ENCODE measurements at places on chromosomes 16 and 17. TPM values are rescaled to one million over a fixed set of nuclear protein-coding genes. Genes with fewer than 3 reads are reported as not detected.

- no peak overlapping the region for H3K27ac ChIP-seq
- no peak for DNase-seq
- no peaks in the 10 kb centered on the region for H3K4me1 ChIP-seq
- H3K27me3 ChIP-seq: no peaks in the 10 kb centered on the region
- no peak overlapping the region for H3K4me3 ChIP-seq
Measured at GRCh38 chr17:75494326-75494877, 20.9 kb downstream of the CASKIN2 start.

ZSCAN10 gene
- total RNA-seq: not detected

KRT27 gene
- not detected for total RNA-seq

- H3K36me3 ChIP-seq: no peaks in the 10 kb centered on the region
- no peaks in the 10 kb centered on the region for H3K27me3 ChIP-seq
- H3K4me1 ChIP-seq: no peaks in the 10 kb centered on the region
- H3K4me3 ChIP-seq: no peak overlapping the region
- H3K27ac ChIP-seq: no peak overlapping the region
Measured at GRCh38 chr17:80110927-80111701, 9.7 kb downstream of the GAA start.

GRCh38 chr17:64974750-64975317, 55.6 kb upstream of the LRRC37A3 start:
- DNase-seq: no peak
- peak overlapping the region; percentile 56 for H3K4me3 ChIP-seq
- H3K27ac ChIP-seq: peak overlapping the region; percentile 86
- H3K4me1 ChIP-seq: peaks cover 5% of the 10 kb centered on the region
- no peaks in the 10 kb centered on the region for H3K36me3 ChIP-seq

CACNG3 gene
- not detected for total RNA-seq

KRT39 gene
- total RNA-seq: 0.33 TPM
